ENCODE measurements at places on chromosomes 6 and 20.

DNA sequence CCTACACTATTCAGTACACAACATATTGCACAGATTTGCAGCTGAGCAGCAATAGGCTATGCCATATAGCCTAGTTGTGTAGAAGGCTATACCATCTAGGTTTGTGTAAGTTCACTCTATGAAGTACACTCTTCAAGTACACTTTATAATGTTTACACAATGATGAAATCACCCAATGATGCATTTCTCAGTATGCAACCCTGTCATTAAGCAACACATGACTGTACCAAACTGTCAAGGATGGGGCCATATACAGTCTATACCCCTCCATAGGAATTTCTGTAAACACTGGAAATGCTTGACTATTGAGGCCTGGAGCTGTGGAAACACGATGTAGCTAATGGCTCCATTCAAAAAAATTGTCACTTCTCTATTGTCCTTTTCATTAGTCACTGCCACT is 535.4 kb downstream of the EPM2A start:
- no peak for DNase-seq

DNA sequence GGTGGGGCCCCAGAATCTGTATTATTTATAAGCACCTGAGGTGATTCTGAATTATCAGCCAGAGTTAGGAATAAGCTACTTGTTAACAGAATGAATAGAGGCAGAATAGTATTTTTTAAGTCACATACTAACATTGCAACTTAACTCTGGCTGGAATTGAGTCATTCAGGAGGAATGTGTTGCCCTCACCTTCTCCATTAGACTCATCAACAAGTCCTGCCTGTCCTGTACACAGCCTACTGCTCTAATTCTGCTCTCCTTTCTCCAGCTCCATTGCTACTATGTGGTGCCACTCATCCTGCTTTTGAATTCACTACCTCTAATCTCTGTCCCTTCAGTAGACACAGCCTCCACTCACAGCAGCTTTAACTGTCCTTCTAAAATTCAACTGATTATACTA is 669.4 kb downstream of the DHX35 start:
- DNase-seq, result no peak

DNA sequence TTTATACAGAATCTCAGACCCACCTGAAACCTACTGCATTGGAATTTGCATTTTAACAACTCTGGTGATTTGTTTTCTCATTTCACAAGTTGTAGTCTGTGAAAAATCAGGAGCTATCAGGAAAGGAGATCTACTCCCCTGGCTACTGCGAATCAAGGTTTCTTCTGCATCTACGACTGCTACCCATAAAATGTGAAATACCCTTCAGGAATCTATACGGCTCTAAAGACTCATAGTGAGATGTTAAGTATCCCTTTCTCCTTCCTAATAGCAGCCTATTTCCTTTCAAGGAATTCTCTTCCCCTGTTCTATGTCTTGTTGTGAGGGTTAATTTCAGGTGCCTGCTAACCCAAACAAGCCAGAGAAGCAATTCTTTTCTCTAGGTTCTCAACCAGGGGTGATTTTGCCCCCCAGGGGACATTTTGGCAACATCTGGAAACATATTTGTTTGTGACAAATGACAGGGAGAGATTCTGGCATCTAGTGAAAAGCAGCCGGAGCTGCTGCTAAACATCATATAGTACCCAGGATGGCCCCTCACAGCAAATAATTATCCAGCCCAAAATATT is 26.3 kb downstream of the WFDC3 start:
- DNase-seq, result no peak

DNA sequence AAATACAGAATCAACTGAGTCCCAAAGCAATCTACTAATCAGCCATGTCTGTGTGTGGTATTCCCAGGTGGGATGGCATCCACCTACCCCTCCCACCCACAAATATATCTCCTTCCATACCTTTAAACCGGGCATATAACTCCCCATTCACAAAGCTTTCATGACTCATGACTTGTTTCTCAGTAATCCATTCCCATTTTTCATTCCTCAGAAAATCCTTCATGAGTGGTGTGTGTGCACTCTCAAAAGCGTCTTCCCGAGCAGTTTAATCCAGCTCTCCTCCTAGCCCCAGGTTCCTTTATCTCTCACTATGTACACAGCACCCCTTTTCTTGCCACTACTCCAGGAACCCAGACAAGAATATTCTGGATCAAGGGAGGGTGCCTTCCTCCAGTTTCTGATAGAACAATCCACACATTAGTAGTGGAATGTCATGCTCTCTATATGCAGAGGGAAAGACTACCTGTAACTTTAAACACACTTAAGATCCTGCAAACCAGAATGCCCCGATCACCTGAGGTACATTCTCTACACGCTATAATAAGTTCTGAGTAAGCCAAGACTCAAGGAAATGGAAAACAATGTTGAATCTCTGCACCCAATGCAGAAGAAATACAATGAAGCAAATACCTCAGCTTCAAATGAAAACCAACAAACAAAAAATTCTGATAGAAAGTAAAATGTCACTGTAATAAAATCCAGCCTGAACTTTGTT is 55.7 kb upstream of the IPCEF1 start:
- DNase-seq, result no peak

- no peak for DNase-seq
Observed at GRCh38 chr6:37289931-37290330, 32.0 kb upstream of the TMEM217 start.

DNA sequence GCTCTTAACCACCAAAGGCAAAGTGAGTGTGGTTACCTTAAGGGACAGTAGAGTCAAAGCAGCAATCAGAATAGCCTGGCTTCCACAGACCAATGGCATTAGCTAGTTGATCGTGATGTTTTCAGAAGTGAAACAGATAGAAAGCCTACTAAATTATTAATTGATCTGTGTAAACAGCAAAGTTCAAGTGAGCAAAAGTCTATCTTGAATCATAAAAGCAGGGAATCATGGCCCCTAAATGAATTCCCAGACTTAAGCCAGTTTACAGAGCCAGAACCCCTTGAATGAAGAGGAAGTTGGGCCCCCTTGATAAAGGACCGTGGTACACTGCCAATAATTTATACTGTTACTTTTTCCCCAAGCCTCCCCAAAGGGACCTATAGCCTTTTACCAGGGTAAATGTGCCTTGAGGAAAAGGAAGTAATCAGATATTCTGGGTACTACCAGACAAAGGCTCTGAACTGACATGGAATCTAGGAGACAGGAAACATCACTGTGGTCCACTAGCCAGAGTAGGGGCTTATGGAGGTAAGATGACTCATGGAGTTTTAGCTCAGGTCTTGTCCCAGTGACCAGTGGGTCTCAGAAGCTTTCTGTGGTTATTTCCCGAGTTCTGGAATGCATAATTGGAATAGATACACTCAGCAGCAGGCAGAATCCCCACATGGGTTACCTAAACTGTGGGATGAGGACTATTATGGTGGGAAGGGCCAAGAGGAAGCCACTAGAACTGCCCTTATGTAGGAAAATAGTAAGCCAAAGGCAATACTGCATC is 317.5 kb downstream of the CD83 start:
- no peak for DNase-seq

DNA sequence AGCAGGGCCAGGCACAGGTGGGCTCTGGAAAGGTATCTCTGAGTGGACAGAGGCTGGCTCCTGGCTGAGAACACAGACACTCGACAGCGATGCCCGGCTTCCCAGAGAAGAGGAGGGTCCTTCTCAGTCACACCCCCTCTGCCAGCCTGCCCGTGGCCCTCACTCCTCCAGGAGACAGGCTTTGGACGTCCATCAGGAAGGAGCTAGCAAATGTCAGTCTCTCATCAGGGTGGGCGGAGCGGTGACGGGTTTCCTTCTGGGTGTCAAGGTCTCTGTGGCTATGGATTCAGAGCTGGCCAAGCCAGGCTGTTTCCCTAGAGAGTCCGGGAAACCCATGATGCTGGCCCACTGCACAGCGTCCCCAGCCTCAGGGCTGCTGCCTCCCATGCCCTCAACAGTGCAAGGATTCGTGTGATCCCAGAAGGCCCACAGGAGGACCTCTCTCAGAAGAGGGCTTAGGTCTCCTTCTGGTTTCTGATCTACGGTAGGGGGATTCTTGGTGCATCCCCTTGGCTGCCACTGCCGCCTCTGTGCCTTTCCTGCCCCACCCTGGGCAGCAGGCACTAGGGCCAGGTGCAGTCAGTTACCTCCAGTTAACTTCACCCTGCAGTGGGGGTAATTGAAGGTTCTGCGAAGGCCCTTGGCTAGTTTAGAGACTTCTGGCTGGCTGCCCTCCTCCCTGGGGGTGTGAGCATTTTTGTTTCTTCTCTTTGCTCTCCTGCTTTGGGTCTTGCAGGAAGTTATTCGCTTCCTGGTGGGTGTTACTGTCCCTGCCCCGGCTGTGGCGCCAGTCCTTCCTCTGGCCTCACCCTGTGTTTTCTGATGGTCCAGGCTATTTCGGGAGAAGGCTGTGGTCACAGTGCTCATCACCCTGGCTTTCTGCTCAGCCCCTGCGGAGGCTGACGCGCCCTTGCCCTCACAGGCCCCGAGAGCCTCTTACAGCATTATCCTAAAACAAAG is 80.2 kb downstream of the CDH4 start:
- no peak for DNase-seq

DNA sequence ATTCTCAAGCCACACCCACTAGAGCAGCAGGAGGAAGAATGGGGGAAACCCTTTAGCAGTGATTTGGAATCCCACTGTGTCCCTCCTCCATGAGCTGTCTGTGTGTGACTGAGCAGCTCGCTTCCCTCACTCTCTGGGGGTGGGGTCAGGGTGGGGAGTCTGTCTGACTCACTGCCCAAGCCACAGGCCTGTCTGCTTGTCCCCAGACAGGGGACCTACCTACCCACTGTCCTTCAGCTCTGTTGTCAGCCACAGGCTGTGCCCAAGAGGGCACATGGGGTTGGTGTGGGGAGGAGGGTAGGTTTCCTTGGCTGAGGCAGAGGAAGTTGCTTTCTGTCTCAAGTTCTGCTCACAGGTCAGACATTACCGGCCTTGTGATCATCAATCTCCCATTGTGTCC is 127.0 kb downstream of the MAFB start:
- DNase-seq, result no peak

GRCh38 chr20:58463256-58463655 is 51.9 kb downstream of the APCDD1L start:
- no peak for DNase-seq

GRCh38 chr6:137320271-137320670 is 101.1 kb upstream of the IFNGR1 start:
- DNase-seq, result no peak

DNA sequence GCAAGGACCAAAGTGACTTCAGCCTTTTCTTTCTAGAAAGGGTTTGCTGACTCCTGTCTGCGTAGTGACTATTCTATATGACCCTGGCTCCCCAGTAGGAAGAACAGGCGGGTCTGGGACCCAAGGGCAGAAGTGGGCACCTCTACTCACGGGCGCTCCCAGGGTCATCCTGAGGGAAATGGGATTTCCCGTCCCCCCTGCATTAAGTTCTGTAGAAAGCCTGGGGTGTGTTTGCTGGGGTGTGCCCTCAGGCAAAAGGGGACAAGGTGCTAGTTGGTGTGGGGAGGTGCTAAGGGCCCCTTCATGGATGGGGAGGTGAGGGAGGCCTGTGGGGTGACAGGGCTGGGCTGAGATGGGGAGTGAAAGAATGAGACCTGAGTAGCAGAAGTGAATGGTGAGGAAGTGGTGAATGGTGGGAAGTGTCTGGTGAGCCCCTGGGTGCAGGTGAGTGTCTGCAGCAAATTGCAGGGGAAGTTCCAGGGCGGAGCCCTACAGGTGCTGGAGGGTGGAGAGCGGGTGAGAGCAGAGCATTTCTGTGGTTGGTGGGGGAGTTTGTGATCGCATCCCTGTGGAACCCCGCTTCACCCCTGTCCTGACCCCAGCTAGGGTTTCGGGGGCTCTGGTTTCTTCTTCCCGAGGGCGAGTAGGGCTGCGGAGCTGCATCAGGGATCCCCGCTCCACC is 21.1 kb downstream of the RAET1L start:
- DNase-seq, result no peak

- DNase-seq, result no peak
Observed at GRCh38 chr6:94213226-94213625, 793.9 kb upstream of the EPHA7 start.

DNA sequence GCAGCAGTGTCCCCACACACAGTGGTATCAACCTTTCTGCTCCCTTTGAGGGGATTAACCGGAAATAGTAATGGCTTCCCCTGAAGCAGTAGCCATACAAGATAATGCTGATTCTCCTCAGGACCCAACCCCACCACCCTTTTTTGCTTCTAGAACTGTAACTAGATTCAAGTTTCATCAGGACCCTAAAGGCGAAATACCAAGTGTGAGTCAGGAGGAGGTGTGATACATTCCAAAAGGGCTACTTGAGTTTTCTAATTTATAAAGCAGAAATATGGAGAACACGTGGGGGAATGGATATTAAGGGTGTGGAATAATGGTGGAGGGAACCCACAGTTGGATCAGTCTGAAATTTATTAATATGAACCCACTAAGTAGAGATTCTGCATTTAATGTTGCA is 51.5 kb upstream of the CAP2 start:
- DNase-seq, result no peak

GRCh38 chr20:62378215-62378614 is 8.7 kb upstream of the RPS21 start:
- no peak for DNase-seq

DNA sequence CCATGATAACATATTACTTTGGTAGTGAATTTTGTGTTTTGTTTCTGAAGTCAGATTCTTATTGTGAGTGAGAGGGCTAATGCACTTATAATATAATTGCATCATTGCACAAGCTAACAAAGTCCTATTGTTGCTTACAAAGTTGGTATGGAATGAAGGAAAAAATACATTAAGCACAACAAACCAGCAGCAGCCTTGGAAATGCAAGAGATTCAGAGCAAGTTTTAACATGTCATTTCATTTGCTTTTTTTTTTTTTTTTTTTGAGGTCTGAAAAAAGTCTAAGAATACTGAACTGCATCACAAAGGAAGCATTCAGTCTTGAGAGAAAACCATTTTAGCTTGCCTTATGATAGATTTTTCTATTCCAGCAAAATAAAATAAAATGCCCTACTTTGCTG is 57.6 kb downstream of the PLCB4 start:
- DNase-seq, result no peak

DNA sequence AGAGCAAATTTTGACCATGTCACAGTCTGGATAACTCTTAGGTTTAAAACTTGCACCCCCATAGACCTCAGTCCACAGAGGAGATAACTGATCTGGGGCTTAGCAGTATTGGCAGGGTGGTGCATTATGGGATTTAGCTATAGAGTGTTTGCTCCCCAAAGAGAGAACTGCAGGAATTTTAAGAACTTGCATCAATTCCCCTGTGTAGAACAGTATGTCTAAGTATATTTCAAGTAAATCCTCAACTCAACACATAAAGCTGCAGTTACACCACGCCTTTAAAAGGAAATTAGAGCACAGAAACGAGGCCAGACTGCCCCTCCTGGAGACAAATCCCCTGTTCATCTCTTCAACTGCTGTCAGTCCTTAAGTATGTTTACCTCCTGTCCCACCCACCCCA is 144.9 kb downstream of the TRMT11 start:
- no peak for DNase-seq

- DNase-seq, result no peak
Observed at GRCh38 chr6:137970368-137970767, 103.3 kb downstream of the TNFAIP3 start.

- DNase-seq, result no peak
Observed at GRCh38 chr6:9025228-9025627, 589.9 kb upstream of the SLC35B3 start.

GRCh38 chr6:51077821-51078518 is 259.3 kb downstream of the TFAP2B start:
- DNase-seq, result no peak

GRCh38 chr6:124223611-124224345 is 420.1 kb downstream of the NKAIN2 start:
- DNase-seq, result no peak

Measured in AG04450 (cell line).